Transverse colon (tissue), 4 donors: ENCODE measurements at places on chromosomes 16 and 17.
A peak's percentile ranks its signal among the peaks of the same experiment; 100 is the strongest.

DNA sequence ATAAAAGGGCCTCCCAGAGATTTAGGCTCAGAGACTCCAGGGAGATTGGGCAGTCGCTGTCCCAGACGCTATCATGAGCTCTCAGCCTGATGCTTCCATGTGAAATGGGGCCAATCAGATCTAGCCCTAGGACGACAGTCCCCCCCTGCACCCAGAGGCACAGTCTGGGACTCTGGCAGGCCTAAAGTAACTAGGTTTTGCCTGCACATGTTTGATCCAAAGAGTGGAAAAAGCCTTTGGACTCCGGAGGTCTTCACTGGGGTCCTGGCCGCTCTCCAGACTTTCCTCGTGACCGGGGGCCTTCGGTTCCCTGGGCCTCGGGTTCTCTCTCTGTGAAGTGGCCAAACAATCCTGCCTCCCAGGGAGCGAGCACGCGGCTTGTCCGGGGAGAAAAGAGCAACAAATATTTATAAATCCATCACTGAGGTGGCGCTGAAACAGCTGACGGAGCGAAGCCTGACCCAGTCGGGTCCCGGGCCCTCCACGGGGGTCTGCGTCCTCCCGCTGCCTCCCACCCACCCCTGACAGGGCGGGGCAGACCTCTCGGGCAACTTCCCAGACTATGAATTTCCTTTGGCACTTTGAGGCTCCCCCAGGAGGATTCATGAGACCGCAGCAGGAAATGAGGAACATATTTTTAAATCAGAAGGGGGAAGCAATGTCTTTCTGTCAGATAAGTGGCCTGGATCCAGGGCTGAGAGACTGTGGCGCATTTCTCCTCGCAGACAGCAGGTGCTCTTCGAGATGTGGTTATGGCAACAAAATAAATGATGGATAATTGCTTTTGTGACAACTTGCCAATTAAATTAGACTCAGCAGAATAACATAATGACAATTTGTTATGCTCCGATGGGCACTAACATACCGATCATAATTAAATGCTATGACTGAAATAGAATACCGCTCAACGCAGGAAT, 38.9 kb downstream of the MRPS23 start:
- H3K4me1 ChIP-seq: no peaks in the 10 kb centered on the region
- peaks cover 16% of the 10 kb centered on the region for H3K27me3 ChIP-seq
- H3K36me3 ChIP-seq: no peaks in the 10 kb centered on the region
- DNase-seq: peak; percentile 11
- peak overlapping the region; percentile 30 for H3K27ac ChIP-seq
- peak overlapping the region; percentile 25 for H3K4me3 ChIP-seq

- H3K4me1 ChIP-seq: peaks cover 25% of the 10 kb centered on the region
- no peak overlapping the region for H3K27ac ChIP-seq
- peaks cover 3% of the 10 kb centered on the region for H3K36me3 ChIP-seq
- H3K27me3 ChIP-seq: no peaks in the 10 kb centered on the region
- no peak overlapping the region for H3K4me3 ChIP-seq
Observed at GRCh38 chr17:64152428-64153125, 22.6 kb upstream of the ERN1 start.

DNA sequence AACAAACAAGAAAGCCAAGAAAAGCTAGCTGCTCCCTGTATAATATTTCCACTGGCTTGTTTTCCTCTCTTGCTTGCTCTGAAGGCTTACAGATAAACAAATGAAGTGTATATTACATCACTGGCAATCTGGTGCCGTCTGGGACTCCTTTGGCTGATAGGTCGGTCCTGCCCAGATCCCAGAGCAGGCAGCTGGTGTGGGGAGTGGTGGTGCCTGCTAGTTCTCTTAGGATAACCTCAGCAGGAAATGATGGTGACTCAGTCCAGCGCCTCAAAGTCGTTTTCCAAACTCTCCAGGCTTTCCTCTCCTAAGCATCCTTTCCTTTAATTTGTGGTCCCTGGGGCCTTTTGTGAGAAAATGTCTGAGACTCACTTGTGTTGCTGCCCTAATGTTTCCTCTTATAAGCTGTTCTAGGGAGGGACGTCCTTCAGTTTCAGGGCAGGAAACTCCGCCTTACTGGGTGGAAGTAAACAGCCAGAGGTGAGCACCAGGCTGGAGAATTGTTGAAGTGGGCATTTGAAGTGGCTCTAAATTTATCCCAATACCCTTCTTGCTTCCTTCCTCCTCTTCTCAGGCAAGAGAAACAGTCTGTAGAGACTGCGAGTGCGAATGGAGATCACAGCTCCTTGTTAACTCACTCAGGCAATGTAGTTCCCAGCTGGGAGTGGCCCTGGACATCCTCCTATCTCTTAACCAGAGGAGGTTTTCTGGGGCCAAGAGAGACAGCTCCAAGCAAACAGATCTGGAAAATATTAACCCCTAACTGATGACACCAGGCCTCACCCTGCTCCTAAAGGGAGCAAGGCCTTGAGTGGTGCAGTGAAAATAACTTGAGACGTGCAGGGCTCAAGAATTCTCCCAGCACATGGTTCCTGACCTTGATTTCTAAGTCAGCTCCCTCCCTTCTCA, 34.9 kb downstream of the CD300LF start:
- no peak overlapping the region for H3K27ac ChIP-seq
- H3K4me3 ChIP-seq: no peak overlapping the region
- H3K36me3 ChIP-seq: no peaks in the 10 kb centered on the region
- no peak for DNase-seq
- peaks cover 29% of the 10 kb centered on the region for H3K27me3 ChIP-seq

DNA sequence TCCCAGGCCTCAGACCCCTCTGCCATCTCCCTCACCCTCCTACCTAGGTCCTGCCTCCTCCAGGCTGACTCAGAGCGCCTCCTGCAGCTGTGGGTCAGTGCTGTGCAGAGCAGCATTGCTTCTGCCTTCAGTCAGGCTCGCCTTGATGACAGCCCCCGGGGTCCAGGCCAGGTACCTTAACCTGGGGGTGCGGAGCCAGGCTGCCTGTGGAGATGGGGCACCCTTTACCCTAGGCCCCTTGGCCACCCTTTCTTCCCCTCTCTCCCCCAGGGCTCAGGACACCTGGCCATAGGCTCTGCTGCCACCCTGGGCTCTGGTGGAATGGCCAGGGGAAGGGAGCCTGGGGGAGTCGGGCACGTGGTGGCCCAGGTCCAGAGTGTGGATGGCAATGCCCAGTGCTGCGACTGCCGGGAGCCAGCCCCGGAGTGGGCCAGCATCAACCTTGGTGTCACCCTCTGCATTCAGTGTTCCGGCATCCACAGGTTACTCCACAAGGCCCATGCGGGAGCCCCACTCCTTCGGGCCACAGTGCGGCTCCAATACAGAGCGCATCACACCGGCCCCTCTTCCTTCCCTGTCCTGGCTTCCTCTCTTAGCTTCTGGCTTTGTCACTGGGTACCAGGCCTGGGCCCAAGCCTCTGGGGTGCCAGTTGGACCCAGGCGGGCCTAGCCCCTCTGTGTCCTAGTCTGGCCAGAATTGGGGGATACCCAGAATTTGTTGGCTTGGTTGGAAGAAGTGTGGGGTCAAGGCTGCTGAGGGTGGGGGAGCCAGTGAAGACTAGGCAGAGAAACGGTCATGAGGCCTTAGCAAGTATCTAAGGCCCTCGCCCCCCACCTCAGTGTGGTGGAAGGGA, 5.0 kb upstream of the KCTD11 start:
- DNase-seq: no peak
- peaks cover 20% of the 10 kb centered on the region for H3K4me1 ChIP-seq
- H3K36me3 ChIP-seq: no peaks in the 10 kb centered on the region
- H3K27me3 ChIP-seq: peaks cover 5% of the 10 kb centered on the region

- no peaks in the 10 kb centered on the region for H3K4me1 ChIP-seq
- no peak overlapping the region for H3K4me3 ChIP-seq
- DNase-seq: no peak
- no peaks in the 10 kb centered on the region for H3K27me3 ChIP-seq
- no peak overlapping the region for H3K27ac ChIP-seq
Observed at GRCh38 chr16:7343243-7343642, 10.6 kb downstream of the RBFOX1 start.
